Skeletal muscle cell (primary cell): ENCODE measurements at places on chromosomes 1 and 21.

DNA sequence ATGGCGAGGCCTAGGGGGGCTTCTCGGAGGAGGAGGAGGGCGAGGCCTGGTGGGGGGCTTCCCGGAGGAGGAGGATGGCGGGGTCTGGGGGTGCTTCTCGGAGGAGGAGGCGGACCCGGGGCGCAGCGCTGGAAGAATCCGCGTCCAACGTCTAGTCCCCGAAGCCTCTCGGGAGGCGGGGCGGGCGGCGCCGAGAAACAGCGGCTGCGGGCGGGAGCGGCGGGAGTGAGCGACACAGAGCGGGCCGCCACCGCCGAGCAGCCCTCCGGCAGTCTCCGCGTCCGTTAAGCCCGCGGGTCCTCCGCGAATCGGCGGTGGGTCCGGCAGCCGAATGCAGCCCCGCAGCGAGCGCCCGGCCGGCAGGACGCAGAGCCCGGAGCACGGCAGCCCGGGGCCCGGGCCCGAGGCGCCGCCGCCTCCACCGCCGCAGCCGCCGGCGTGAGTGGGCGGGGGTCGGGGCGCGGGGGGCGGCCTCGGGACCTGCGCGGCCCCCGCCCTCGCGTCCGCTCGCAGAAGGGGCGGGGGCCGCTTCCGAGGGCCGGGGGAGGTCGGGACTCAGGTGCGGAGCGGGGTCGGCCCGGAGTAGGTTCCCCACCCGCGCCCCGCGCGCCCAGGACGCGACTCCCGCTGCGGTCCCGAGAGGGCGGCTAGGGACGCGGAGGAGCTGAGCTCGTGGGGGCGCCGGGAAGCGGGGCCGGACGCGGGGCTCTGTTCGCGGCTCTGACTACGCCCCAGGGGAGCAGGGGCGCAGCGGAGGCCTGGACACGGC is at the start of gene KLHL17:
Gene KLHL17 (plus strand): TSS at position 222 of the 769 bp plus-strand sequence. CDS start 110 bp downstream, at position 332.
- DNase-seq, result no peak

DNA sequence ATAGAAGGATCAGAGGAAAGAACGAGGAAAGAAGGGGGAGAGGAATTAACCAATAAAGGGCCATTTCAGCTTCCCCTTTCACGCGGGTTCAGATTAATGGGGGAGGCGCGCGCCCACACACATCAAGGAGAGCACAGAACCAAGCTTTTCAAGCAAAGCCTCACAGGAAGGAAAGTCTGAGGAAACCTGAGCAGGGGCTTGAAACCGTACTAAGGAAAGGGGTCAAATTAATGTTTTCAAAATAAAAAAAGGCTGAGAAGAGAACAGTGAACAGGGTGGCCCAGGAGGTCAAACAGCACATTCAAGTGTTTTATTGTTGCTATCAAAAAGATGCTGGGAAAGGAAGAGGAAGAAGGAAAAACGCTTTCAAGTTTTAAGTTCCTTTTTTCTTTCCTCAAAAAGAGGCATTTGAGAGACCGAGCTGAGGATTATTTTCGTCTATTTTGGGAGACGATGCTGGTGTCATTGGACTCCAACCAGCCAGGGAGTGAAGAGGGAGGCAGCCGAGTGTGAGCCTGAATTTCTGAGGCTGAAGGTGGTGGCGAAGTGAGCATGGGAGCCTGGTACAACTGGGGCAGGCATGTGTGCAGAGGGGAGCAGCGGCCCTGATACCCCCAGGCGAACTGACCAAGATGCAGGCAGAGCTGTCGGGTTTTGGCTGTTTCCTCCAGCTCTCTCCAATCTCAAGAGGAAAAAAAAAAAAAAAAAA is 88.4 kb downstream of the PROX1 start:
- no peak for DNase-seq

- no peak for DNase-seq
These were observed 20.3 kb upstream of the A3GALT2 start for GRCh38 chr1:33341190-33341589.

DNA sequence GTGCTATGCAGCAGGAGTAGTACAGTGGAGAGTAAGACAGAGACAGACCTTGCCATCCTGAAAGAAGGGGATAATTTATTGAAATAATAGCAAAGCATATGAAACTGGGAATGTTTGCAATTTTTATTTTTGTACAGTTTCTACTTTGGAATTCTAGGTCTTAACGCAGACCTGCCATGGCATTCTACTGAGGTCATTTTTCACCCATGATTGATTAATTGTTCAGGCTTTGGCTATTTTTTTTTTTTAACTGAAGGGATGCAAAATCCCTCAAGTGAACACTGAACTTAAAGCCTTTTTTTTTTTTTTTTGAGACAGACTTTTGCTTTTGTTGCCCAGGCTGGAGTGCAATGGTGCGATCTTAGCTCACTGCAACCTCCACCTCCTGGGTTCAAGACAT is 27.1 kb downstream of the MTF2 start:
- DNase-seq, result no peak

- DNase-seq, result no peak
These were observed 32.7 kb upstream of the DR1 start for GRCh38 chr1:93313026-93313425.

- DNase-seq, result no peak
These were observed 25.5 kb downstream of the GBP2 start for GRCh38 chr1:89100412-89100811.

DNA sequence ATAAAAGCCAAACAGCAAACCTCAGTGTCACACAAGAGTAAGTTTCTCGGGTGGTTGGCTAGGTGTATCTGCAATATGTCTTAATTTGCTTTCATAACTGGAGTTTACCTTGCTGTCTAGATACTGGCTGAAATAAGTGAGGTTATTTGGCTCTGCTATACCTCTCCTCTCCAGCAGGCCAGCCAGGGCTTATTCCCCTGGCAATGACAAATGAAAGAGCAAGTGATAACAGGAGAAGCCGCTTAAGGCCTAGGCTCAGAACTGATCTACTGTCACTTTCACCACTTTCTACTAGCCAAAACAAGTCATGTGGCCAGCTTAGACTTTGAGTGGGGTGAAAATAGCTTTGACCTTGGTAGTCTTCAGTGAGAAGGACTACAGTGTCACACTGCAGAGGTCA is 4.8 kb upstream of the RPE65 start:
- no peak for DNase-seq

DNA sequence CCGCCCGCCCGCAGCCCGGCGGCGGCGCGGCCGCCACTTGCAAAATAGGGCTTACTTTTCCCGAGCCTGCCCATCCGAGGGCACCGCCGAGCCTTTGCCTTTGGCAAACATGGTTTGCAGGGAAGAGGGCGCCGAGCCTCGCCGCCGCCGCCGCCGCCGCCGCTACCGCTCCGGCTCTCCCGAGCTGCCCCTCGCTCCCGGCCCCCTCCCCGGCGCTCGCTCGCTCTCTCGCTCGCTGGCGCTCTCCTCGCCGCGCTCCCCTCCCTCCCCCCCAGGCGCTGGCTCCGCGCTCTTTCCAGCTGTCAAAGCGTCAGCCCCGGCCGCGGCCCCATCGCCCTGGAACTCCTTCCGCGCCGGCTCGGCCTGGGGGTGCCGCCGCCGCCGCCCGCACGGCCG is 298 bp downstream of the SSBP3 start:
- DNase-seq, result no peak

- no peak for DNase-seq
These were observed 187.9 kb downstream of the HIVEP3 start for GRCh38 chr1:41730806-41731205.

DNA sequence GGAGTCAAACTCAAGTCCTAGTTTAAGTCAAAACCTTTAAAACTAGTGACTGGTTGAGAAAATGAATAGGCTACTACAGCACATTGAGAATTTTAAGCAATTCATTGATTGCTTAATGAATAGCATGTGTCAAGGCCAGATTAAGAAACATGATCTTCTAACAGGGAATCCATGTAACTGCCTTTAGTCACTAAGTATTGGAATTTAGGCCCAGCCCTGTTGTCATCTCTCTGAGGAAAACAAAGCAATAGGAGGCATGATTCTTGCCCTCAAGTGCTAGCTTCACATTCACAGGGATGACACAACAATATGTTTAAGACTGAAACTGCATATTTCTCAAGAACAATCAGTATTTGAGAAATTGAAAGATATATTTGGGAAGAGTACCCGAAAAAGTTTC is 70.0 kb upstream of the PTGS2 start:
- DNase-seq, result peak; percentile 23

GRCh38 chr1:47533793-47534328 is 96.0 kb downstream of the FOXD2 start:
- DNase-seq, result no peak

GRCh38 chr1:67005068-67005467 is 48.9 kb downstream of the SLC35D1 start:
- no peak for DNase-seq

GRCh38 chr1:218948446-218948845 is 225.2 kb upstream of the LYPLAL1 start:
- DNase-seq, result no peak

DNA sequence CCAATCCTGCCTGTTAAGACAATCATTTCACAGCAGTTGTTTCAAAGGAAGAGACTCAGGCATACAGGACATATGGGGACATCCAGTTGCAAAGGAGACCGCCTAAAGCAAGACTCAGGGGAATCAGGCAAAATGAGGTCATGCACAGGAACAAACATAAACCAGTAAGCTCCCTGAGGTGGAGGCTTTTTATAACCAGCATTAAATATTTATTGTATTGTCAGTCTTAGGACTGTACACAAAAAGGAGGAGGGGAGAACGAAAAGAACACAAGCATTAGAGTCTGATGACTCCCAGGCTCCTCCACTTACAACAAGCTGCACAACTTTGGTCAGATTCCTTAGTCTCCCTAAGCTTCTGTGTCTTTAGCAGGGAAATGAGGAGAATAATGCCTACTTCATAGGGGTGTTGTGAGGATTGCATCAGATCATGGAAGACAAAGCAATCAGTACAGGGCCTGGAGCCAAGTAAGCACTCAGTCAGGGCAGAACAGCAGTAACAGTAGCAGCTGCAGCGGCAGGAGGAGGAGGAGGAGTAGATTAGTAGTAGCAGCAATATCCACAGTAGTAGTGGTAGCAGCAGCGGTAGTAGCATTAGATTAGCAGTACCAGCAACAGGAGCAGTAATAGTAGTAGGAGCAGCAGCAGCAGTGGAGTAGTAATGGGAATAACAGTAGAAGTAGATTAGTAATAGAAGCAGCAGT is 54.2 kb upstream of the SPATA6 start:
- DNase-seq, result peak; percentile 67

GRCh38 chr1:55402671-55403464 is 187.7 kb upstream of the USP24 start:
- DNase-seq, result no peak

DNA sequence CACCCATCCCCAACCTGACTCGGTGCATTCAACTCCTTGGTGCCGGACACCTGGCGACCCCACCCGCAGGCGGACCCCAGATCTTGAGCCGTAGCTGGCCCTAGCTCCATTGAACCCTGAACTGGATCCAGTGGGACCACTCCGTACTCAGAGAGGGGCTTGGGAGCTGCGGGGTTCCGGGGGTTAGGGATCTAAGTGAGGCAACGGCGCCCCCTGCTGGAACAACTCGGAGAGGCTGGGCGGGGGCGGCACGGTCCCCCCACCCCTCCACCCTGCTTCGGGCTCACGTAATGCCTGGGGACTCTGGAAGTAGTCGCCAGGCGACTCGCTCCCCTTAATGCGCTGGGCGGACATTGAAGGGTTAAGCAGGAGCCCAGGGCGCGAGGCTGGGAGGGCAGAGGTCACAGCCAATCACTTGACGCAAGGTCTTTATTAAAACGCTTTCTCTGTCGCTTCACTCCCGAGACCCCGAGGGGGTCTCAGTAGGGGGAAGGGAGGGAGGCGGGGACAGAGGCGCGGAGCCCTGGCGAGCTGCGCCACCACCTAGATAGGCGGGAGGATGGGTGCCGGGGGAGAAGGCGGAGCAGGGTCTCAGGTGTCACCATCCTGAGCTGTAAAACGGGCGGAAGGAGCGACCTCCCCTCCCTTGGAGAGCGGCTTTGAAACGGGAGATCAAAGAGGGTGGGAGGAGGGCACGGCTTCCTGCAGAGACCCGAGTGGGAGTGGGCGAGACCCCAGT is 704 bp upstream of the CRABP2 start:
- no peak for DNase-seq

GRCh38 chr1:235642011-235642942 is 7.3 kb downstream of the GNG4 start:
- no peak for DNase-seq

DNA sequence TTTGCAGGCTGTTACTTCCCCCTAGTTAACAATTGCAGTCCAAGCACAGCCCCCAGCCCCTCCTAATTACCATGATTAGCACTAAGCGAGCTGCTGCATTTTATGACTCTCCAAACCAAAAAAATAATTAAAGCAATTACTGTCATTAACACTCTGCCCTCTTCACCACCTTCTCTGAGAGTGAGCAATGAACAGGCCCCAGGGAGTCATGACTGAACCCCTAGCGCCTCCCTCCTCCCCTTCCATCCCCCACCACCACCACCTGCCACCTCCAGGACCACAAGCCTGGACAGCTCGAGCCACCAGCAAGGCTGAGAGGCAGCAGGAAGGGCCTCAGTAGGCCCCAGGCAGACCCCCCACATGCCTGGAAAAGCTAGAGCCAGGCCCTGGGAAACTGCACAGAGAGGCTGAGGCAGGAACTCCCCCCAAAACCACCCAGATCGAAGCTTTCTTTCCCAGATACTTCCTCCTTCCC is 35.5 kb upstream of the ZC3H12A start:
- DNase-seq, result no peak

GRCh38 chr1:178166429-178167024 is 72.6 kb downstream of the RASAL2 start:
- DNase-seq, result no peak

DNA sequence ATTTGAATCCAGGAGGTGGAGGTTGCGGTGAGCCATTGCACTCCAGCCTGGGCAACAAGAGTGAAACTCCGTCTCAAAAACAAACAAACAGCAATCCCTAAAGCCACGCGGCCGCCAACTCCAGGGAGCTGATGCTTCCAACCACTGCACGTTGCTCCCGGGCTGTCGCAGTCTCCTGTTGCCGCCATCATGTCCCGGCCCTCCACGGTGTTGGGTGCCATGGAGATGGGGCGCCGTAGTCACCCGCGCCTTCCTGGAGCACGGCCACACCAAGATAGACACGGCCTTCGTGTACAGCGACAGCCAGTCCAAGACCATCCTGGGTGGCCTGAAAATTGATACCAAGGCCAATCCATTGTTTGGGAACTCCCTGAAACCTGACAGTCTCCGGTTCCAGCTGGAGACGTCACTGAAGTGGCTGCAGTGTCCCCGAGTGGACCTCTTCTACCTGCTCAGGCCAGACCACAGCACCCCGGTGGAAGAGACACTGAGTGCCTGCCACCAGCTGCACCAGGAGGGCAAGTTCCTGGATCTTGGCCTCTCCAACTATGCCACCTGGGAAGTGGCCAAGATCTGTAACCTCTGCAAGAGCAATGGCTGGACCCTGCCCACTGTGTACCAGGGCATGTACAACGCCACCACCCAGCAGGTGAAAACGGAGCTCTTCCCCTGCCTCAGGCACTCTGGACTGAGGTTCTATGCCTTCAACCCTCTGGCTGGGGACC is 32.6 kb downstream of the SLC16A1 start:
- DNase-seq, result no peak

DNA sequence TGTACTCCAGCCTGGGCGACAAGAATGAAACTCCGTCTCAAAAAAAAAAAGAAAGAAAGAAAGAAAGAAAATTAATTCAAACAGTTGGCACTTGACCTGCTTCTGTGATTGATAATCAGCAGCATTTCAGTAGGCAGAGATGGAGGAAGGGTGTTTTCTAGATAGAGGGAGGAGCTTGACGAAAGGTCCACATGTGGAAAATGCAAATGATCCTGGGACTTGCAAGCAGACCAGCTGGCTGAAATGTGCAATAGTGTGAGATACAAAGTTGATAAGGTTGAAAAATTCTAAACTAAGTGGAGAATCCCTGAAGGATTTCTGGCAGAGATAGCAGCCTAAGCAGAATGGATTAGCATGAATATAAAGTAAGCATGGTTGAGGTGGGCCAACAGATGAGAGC is 4.2 kb downstream of the ELAPOR1 start:
- no peak for DNase-seq

GRCh38 chr1:49306507-49307070 is 529.9 kb upstream of the BEND5 start:
- no peak for DNase-seq
